Fibroblast of skin of left quadriceps (primary cell): ENCODE measurements at places on chromosomes 6 and 20.
A peak's percentile ranks its signal among the peaks of the same experiment; 100 is the strongest.

- peak; percentile 81 for DNase-seq
These were observed 96.4 kb downstream of the TULP4 start for GRCh38 chr6:158408552-158409130.

- no peak for DNase-seq
These were observed 20.9 kb downstream of the RAB44 start for GRCh38 chr6:36718560-36718959.

GRCh38 chr20:33472868-33473435 lies 16.9 kb upstream of the CBFA2T2 start:
- DNase-seq: no peak

DNA sequence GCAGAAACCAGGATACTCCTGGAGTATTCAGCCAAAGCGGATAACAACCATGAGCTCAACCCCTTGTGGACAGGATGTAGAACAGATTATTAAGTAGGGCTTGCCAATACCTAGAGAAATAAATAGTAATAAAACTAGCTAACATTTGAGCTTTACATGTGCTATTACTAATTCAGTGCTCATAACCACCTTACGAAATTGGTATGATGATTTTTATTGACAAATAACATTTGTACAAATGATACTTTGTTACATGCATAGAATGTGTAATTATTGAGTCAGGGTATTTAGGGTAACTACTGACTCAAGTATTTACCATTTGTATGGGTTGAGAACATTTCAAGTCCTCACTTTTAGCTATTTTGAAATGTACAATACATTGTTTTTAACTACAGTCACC lies 287.9 kb downstream of the CDC5L start:
- no peak for DNase-seq

GRCh38 chr6:144360401-144360800 lies 75.3 kb downstream of the UTRN start:
- no peak for DNase-seq

- no peak for DNase-seq
These were observed 179.1 kb downstream of the TFAP2C start for GRCh38 chr20:56808117-56808725.
